ENCODE measurements at places on chromosomes 11 and 22.

GRCh38 chr11:132142554-132142953, 772.1 kb downstream of the NTM start:
- no peaks in the 10 kb centered on the region for H3K27me3 ChIP-seq
- no peak for DNase-seq
- no peaks in the 10 kb centered on the region for H3K36me3 ChIP-seq
- H3K27ac ChIP-seq, result no peak overlapping the region

DNA sequence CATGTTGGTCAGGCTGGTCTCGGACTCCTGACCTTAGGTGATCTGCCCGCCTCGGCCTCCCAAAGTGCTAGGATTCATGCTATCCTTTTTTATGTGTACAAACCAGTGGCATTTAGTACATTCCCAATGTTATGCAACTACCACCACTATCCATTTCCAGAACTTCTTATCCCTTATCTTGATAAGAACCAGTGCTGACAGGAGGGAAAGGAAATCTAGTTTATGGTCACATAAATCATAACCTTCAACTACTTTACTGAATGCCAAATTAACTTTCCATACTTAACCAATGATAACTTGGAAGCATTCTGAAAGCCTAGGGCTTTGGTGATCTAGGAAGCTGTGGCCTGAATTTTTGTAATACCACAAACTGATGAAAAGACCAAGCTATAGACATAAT, 170.4 kb downstream of the SWAP70 start:
- DNase-seq, result no peak
- no peaks in the 10 kb centered on the region for H3K27me3 ChIP-seq
- H3K4me3 ChIP-seq, result no peak overlapping the region
- H3K36me3 ChIP-seq, result peaks cover 1% of the 10 kb centered on the region

- H3K27ac ChIP-seq, result no peak overlapping the region
- peaks cover 10% of the 10 kb centered on the region for H3K4me1 ChIP-seq
- DNase-seq, result peak; percentile 5
Measured at GRCh38 chr11:73192272-73192671, 25.8 kb upstream of the P2RY2 start.

DNA sequence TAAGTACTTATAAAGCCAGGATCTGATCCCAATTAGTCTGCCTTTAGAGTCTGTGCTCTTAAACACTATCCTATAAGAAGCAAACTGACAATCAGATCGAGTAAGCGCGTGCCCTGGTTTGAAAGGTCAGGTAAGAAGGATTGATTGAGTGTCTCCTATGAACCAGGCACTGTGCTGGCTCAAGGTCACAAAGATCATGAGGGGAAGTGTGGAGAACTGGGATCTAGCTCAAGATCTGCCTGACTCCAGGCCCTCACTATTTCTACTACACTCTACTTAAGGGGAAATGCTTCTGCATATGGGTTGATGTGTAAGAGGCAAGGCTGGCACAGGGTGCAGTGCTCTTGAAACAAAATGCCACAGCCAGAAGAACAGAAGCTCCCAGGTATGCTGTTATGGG, 77.0 kb downstream of the ME3 start:
- H3K36me3 ChIP-seq, result peaks cover 31% of the 10 kb centered on the region
- H3K27ac ChIP-seq, result no peak overlapping the region
- H3K27me3 ChIP-seq, result peaks cover 3% of the 10 kb centered on the region
- H3K4me1 ChIP-seq, result peaks cover 47% of the 10 kb centered on the region
- DNase-seq, result no peak
- H3K4me3 ChIP-seq, result no peak overlapping the region

- no peaks in the 10 kb centered on the region for H3K36me3 ChIP-seq
- DNase-seq, result no peak
- peaks cover 7% of the 10 kb centered on the region for H3K4me1 ChIP-seq
- no peaks in the 10 kb centered on the region for H3K27me3 ChIP-seq
Measured at GRCh38 chr11:117444711-117445658, 117.3 kb downstream of the CEP164 start.

DNA sequence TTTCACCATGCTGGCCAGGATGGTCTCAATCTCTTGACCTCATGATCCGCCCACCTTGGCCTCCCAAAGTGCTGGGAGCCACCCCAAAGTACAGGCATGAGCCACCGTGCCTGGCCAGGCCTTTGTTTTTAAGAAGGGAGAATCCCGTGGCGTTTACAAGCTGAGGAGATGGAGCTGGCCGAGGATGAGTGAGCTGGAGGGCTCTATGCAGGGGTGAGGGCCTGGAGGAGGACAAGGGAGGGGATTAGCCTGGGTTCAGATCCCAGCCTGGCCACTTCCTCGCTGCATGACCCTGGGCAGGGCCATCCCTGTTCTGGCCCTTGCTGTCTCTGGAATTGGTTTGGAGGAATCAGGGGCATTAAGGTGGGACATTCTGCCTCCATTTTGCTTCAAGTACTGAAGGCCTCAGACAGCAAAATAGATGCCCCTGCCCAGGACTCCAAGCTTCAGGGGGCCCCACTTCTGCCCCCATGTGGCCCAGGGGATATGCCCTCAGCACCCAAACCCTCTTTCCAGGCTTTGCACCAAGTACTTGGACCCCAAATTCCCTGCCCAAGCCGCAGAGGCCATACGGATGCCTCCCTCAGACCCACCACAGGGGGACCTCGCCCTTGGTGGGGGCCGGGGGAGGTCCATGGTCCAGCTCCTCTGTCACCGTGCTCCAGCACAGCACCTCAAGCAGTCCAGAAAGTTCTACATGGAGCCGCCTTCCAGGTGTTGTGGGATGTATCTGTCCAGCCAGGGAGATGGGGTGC, 12.1 kb upstream of the LRP5 start:
- no peak overlapping the region for H3K4me3 ChIP-seq
- H3K27me3 ChIP-seq, result peaks cover 6% of the 10 kb centered on the region
- DNase-seq, result no peak
- H3K36me3 ChIP-seq, result peaks cover 16% of the 10 kb centered on the region

GRCh38 chr11:122154994-122155393, 39.0 kb upstream of the BLID start:
- no peaks in the 10 kb centered on the region for H3K27me3 ChIP-seq
- no peak for DNase-seq
- H3K27ac ChIP-seq, result no peak overlapping the region
- no peaks in the 10 kb centered on the region for H3K36me3 ChIP-seq

DNA sequence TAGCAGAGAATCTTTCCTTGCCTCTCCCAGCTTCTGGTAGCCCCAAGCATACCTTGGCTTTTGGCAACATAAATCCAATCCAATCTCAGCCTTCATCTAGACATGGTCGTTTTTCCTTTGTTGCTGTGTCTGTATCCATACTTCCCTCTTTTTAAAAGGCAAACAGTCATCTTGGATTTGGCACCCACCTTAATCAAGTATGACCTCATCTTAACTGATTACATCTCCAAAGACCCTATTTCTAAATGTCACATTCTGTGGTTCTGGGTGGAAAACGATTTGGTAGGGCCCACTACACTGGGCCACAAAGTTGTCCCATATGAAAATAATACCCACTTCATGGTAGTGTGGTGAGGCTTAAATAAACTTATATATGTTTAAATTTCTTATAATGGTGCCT, 852 bp downstream of the BUD13 start:
- peak overlapping the region; percentile 95 for H3K4me3 ChIP-seq
- no peaks in the 10 kb centered on the region for H3K27me3 ChIP-seq
- DNase-seq, result no peak

GRCh38 chr11:2742611-2743426, 43.0 kb upstream of the KCNQ1OT1 start:
- peaks cover 73% of the 10 kb centered on the region for H3K27me3 ChIP-seq
- no peak for DNase-seq
- no peaks in the 10 kb centered on the region for H3K4me1 ChIP-seq
- no peak overlapping the region for H3K27ac ChIP-seq
- no peak overlapping the region for H3K4me3 ChIP-seq
- H3K36me3 ChIP-seq, result no peaks in the 10 kb centered on the region

GRCh38 chr11:128069665-128070064, 517.7 kb downstream of the ETS1 start:
- H3K27ac ChIP-seq, result no peak overlapping the region
- peaks cover 4% of the 10 kb centered on the region for H3K4me1 ChIP-seq
- H3K4me3 ChIP-seq, result no peak overlapping the region

GRCh38 chr11:102553835-102554282, 23.3 kb upstream of the MMP7 start:
- peaks cover 38% of the 10 kb centered on the region for H3K4me1 ChIP-seq
- no peak overlapping the region for H3K4me3 ChIP-seq
- no peak overlapping the region for H3K27ac ChIP-seq
- no peak for DNase-seq

GRCh38 chr11:123472236-123472935, 42.3 kb downstream of the GRAMD1B start:
- no peak overlapping the region for H3K4me3 ChIP-seq
- no peak for DNase-seq
- H3K27me3 ChIP-seq, result no peaks in the 10 kb centered on the region
- peaks cover 27% of the 10 kb centered on the region for H3K4me1 ChIP-seq

DNA sequence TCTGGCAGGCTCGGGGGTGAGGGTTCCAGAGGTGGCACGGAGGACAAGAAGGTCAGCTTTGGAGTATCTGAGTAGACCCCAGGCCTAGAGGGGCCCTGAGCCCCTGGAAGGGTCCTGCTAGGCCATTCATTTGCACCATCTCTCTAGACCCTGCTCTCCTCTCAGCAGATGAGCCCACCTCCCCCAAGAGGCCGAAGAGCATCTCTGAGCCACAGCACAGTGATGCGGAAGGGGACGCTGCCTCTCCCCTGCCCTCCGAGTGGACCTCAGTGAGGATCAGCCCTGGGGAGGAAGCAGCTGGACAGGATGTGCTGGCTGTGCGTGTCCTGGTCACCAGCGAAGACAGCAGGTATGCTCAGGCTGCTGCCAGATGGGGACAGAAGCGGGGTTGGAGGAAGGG, 101.6 kb upstream of the PARVA start:
- no peaks in the 10 kb centered on the region for H3K27me3 ChIP-seq
- no peak overlapping the region for H3K4me3 ChIP-seq
- no peak overlapping the region for H3K27ac ChIP-seq

GRCh38 chr11:130731401-130731800, 184.9 kb downstream of the SNX19 start:
- no peak overlapping the region for H3K4me3 ChIP-seq
- no peak for DNase-seq
- no peak overlapping the region for H3K27ac ChIP-seq
- H3K4me1 ChIP-seq, result peaks cover 9% of the 10 kb centered on the region
- peaks cover 5% of the 10 kb centered on the region for H3K27me3 ChIP-seq

- no peaks in the 10 kb centered on the region for H3K4me1 ChIP-seq
- H3K27me3 ChIP-seq, result no peaks in the 10 kb centered on the region
- no peak overlapping the region for H3K4me3 ChIP-seq
- peaks cover 23% of the 10 kb centered on the region for H3K36me3 ChIP-seq
- DNase-seq, result no peak
Measured at GRCh38 chr11:126317432-126317755, 13.5 kb downstream of the DCPS start.

DNA sequence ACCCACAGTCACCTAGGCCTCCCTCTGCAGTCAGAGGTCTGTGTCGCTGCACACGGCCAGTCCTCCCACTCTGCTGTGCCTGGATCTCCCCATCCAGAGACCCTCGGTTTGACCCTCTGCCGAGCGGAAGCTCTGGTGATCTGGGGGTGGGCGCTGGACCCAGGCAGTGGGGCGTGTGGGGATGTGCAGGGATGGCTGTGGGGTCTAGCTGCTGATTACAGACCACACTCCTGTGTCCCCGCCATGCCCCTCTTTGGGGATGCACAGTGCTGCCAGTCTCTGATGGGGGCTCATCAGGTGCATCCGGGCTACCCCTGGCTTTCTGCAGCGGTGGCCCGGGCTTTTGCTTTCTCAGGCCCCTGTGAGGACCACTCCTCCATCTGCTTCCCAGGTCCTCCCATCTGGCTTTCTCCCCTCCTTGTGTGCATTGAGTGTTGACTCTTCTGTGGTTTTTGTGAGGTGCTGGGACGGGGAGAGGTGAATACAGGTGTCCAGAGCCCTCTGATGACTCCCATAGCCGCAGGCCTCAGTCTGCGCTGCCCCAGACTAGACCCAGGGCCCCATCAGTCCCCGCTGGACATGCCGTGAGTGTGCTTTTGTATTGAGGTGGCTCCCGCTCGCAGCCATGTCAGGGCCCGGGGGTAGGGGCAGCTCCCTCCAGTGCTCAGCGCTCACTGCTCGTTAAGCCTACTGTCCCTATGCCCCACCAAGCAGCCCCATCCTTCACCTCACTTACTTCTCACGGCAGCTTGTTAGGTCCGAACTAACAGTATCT, 251.6 kb downstream of the TBC1D22A start:
- H3K4me3 ChIP-seq, result no peak overlapping the region
- H3K27me3 ChIP-seq, result no peaks in the 10 kb centered on the region
- H3K36me3 ChIP-seq, result peaks cover under 1% of the 10 kb centered on the region
- no peak for DNase-seq

GRCh38 chr11:108825381-108825780, 160.5 kb downstream of the DDX10 start:
- H3K27me3 ChIP-seq, result no peaks in the 10 kb centered on the region
- H3K27ac ChIP-seq, result no peak overlapping the region
- no peak overlapping the region for H3K4me3 ChIP-seq
- no peaks in the 10 kb centered on the region for H3K4me1 ChIP-seq
- H3K36me3 ChIP-seq, result peaks cover 10% of the 10 kb centered on the region

GRCh38 chr11:110894224-110894623, 182.0 kb upstream of the ARHGAP20 start:
- no peaks in the 10 kb centered on the region for H3K27me3 ChIP-seq
- H3K36me3 ChIP-seq, result no peaks in the 10 kb centered on the region
- H3K4me1 ChIP-seq, result peaks cover 8% of the 10 kb centered on the region
- H3K27ac ChIP-seq, result no peak overlapping the region
- no peak for DNase-seq
- no peak overlapping the region for H3K4me3 ChIP-seq

- no peak overlapping the region for H3K4me3 ChIP-seq
- peak; percentile 84 for DNase-seq
- no peak overlapping the region for H3K27ac ChIP-seq
- H3K27me3 ChIP-seq, result peaks cover 35% of the 10 kb centered on the region
- H3K4me1 ChIP-seq, result peaks cover 2% of the 10 kb centered on the region
Measured at GRCh38 chr22:44620129-44620840, 81.7 kb upstream of the PRR5 start.

DNA sequence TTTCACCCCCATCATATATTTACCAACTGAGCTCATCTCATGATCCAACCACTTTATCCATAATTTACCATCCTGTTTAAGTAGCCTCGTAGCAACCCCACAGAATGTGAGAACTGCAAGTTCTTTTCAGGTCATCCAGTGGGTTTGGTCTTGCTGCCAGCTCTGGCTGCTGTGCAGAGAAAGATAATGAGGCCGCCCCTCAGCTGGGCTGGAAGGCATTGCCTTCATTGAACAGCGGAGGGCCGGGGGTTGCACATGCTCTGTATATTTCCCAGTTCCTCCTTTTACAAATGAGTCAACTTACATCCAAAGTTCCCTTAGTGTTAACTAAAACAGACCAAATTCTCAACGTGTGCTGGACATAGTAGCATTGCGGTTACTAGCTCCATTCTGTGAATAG, 96.7 kb downstream of the SYN3 start:
- H3K27ac ChIP-seq, result peak overlapping the region; percentile 7
- no peaks in the 10 kb centered on the region for H3K27me3 ChIP-seq
- peaks cover 7% of the 10 kb centered on the region for H3K36me3 ChIP-seq
- H3K4me3 ChIP-seq, result no peak overlapping the region
- H3K4me1 ChIP-seq, result peaks cover 14% of the 10 kb centered on the region
- DNase-seq, result no peak

DNA sequence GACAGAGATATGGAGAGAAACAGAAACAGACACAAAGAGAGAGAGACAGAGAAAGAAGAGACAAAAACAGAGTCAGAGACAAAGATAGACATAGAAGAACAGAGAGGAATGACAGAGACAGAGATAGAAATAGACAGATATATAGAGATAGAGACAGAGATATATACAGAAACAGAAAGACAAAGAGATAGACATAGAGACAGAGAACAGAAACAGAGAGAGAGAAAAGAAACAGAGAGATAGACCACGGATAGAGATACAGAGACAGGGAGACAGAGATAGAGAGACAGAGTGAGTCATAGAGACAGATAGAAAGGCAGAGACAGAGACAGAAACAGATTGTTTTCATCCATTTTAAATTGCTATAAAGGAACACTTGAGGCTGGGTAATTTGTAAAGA, 12.3 kb upstream of the MPEG1 start:
- no peaks in the 10 kb centered on the region for H3K27me3 ChIP-seq
- H3K4me3 ChIP-seq, result no peak overlapping the region
- no peaks in the 10 kb centered on the region for H3K4me1 ChIP-seq
- DNase-seq, result no peak

Measured in WTC11 (cell line).